ENCODE measurements at places on chromosomes 6 and 20.

GRCh38 chr6:149983145-149983544 lies 19.4 kb downstream of the ULBP1 start:
- no peak for DNase-seq

DNA sequence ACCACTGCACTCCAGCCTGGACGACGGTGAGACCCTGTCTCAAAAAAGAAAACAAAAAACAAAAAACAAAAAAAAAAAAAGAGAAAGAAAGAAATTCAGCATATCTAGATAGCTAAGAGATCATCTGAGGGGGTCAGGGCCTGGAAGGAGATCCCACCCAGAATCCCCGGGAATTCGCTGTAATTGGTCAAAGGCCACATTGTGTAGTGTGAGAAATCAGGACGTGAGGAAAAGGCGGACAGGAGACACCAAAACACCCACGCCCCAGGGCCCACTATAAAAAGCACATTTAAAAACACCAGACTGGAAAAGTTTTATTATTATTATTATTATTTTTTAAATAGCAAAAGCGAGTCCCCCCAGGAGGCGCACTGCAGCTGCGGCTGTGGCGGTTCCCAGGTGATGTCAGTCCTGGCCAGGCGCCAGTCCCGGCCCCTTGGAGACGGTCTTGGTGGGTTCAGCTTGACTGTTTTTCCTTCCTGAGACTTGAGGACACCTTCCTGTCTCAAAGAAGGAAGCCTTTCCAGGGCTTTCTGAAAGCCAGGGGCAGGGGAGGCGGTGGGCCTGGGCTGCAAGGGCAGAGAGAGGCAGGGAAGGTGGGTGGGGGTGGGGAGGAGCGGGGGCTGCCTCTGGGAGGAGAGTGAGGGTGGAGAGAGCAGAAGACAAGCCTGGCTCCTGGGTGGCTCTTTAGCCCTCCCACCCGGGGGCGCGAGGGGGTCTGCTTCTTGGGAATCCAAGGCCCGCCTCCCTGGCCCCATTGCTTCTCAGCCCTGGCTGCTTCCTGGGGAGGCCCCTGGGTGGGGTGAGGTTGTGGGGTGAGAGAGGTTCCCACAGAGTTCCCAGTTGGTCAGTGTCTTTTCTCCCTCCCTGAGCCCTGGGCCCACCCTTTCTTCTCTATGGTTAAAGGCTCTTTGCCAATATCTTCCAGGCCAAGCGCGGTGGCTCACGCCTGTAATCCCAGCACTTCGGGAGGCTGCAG lies 14.5 kb downstream of the TCF15 start:
- DNase-seq, result no peak

DNA sequence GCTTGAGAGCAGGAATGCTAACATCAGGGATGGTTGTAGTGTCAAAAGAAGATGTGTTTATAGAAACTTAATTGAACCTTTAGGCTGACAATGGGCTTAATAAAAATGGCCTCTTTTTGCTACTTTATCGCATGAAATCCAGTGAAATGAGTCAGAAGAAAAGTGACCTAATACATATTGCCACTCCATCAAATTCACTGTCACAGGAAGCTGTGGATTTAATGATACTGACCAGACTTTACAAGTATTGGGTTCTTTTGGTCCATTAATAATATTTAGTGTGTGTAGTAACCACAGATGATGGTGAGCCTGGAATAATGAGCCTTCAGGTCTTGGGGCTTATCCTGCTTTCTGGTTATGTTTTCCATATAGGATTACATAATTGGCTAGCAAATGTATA lies 231.8 kb upstream of the GMDS start:
- no peak for DNase-seq

- no peak for DNase-seq
Observed at GRCh38 chr20:37870294-37870693, 32.6 kb upstream of the VSTM2L start.

- DNase-seq, result no peak
Observed at GRCh38 chr20:61760321-61760720, 305.4 kb downstream of the TAF4 start.

GRCh38 chr20:31966991-31967655 lies 828 bp upstream of the XKR7 start:
- peak; percentile 51 for DNase-seq

DNA sequence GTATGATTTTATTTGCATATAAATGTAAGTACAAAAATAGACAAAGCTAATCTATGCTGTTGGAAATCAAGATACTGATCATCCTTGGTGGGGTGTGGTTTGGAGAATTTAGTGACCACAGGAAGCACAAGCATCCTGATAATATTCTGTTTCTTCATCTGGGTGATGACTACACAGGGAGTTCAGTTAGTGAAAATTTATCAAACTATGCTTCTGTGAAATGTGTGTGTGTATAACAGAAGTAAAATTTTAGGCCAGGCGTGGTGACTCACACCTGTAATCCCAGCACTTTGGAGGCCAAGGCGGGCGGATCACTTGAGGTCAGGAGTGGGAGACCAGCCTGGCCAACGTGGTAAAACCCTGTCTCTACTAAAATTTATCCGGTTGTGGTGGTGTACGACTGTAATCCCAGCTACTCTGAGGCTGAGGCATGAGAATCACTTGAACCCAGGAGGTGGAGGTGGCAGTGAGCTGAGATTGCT lies 20.6 kb downstream of the ENPP3 start:
- no peak for DNase-seq

GRCh38 chr6:117494283-117494682 lies 11.8 kb downstream of the DCBLD1 start:
- DNase-seq, result no peak

DNA sequence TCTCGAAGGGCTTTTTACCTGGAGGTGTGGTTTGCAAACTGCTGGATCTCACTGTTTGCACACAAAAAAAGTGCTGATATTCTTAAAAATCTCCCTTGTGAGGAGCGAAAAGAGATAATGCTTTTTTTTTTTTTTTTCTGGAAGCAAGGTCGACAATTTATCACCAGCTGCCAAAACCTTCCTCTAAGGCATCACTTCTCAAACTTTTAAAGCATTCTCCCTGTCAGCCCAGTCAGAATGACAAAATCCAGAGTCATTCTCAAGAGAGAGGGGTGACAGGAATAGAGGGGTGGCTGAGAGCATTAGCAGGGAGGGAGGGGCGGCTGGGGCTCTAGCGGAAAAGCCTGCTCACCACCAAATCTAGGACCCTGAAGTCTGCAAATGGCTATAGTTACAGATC lies 137.2 kb upstream of the ARMC2 start:
- DNase-seq, result no peak

DNA sequence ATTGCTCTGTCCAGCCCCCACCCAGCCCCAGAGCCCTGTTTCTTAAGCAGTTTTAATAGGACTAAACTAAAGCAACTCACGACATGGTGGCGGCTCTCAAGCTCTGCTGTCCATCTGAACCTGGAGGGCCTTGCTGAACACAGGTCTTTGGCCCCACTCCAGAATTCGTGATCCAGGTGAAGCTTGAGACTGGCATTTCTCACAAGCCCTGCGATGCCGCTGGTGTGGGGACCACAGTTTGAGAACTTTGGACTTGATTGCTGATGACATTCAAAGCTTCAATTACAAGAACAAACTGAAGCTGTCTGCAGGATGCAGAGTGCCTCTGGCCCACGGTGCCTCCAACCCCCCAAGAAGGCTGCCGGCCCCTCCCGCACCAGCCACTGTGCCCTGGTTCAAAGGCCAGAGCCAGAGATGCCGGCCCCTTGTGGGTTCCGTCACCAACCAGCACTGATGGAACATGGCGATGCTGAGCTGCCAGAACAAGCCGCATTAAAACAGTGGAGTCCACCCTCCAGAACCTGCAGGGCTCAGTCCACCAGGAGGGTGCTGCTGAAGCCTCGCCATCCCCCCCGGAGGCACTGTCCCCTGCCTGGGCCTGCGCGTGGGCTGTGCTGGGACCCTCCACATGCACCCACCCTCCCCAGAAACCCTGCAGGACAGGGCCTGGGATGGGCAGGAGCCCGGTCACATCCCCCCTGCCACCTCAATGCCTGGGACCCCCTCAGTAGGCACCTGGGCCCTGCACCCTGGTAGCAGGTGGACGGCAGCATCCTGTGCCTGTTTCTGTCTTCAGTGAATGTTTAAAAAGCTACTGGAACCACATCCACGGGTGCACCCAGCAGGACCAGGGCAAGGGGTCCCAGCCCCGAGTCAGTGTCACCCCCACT lies 101.1 kb downstream of the PSMB1 start:
- no peak for DNase-seq

- DNase-seq, result no peak
Observed at GRCh38 chr6:133093956-133094355, 147.2 kb upstream of the EYA4 start.

DNA sequence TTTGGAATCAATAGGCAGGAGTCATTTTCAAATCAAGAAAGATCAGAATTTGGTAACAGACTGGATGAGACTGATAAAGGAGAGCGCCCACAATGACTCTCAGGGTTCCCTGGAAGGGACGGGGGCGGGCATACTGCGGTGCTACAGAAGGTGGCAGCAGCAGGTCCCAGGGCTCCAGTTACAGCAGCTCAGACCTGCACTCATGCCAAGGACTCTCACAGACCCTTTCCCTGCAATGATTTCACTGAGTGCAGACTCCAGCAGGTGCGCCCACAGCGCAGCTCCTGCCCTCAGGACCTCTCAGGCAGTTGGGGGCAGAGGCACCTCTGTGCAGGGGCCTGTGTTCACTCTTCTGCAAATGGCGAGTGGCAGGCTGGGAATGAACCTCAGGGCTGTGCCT lies 359.8 kb downstream of the ZFAND3 start:
- DNase-seq, result no peak

- DNase-seq, result no peak
Observed at GRCh38 chr6:7409740-7410139, 20.1 kb downstream of the RIOK1 start.

GRCh38 chr20:38968090-38968489 lies 5.9 kb downstream of the DHX35 start:
- no peak for DNase-seq

DNA sequence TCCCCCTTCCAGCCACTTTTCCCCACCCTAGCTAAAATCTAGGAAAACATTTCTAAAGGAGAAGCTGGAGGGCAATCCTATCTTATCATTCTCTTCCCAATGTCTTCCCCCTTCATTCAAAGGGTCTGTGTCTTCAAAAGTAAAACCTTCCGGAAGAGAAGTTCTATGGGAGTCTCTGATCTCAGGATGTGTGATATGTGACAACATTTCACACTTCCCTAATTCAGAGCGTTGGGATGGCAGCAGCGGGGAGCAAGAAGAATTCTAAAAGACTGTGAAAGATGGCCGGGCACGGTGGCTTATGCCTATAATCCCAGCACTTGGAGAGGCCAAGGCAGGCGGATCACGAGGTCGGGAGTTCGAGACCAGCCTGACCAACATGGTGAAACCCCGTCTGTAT lies 65.4 kb upstream of the AKIRIN2 start:
- no peak for DNase-seq

- peak; percentile 81 for DNase-seq
Observed at GRCh38 chr6:56637640-56638039, 5.0 kb downstream of the DST start.

DNA sequence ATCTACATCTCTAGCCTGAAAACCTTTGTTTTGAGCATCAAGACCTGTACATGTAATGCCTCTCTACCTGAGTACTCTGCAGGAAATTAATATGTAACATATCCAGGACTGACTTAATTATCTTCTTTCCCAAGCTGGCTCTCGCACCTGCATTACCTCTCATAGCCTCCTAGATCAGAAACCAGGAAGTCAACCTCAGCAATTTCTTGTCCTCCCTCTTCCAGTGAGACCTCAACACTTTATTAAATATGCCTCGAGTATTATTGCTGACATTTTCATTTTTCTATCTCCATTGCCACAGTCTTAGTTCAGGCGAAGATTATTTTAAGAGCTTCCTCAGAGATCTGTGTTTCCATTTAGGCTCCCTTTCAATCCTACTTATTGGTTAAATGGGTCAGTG lies 69.0 kb downstream of the MACROD2 start:
- no peak for DNase-seq

- no peak for DNase-seq
Observed at GRCh38 chr6:85569323-85569722, 24.3 kb downstream of the SNX14 start.

GRCh38 chr6:43967719-43968091 lies 159.5 kb downstream of the MRPL14 start:
- no peak for DNase-seq

Data from cerebellar cortex (tissue), 1 donor.